ENCODE measurements at places on chromosomes 3 and 15.

- DNase-seq = no peak
These were observed 106.2 kb downstream of the IQSEC1 start for GRCh38 chr3:12966847-12967605.

GRCh38 chr3:33883538-33883950 is 85.1 kb downstream of the PDCD6IP start:
- DNase-seq = peak; percentile 7

DNA sequence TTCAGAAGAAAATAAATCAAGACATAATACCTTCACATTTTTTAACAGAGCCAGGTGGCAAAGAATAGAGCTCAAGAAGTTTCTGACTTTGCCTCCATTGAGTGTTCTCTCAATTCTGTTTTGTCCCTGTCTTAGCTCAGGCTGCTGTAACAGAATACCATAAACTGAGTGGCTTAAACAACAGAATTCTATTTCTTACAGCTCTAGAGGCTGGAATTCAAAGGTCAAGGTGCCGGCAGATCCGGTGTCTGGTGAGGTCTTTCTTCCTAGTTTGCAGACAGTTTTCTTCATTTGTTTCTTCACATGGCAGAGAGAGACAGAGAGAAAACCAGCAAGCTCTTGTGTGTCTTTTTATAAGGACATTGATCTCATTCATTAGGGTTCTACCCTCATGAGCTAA is 25.6 kb downstream of the IQCH start:
- no peak for DNase-seq

GRCh38 chr3:71201939-71202338 is 381.6 kb downstream of the FOXP1 start:
- no peak for DNase-seq

DNA sequence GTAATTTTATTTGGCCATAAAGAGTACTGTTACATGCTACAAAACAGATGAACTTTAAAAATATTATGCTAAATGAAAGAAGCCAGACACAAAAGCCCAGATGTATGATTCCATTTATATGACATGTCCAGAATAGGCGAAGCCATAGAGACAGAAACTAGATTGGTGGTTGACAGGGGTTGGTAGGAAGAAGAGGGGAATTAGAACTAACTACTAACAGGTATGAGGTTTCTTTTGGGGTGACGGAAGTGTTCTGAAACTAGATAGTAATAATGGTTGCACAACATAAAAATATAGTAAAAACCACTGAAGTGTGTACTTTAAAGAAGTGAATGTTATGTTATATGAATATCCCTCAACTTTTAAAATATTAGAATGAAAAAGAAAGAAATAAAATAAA is 66.1 kb downstream of the GBE1 start:
- no peak for DNase-seq

DNA sequence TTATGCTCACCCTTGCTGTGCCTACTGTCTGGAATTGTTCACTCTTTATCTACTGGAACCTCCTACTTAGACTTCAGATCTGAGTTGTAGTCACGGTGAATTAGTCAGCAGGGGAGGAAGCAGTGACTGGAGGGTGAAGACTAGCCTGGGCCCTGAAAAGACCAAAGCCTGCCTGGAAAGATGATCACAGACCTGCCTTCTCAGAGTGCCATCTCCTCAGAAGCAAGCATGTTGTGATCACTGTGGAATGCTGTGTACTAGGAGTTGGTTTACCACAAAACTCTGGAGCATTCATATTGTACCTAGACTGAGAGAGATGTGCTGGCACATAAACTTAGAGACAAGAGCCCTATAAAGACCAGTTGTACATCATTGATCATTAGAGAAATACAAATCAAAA is 100.7 kb upstream of the SCN10A start:
- DNase-seq = no peak

DNA sequence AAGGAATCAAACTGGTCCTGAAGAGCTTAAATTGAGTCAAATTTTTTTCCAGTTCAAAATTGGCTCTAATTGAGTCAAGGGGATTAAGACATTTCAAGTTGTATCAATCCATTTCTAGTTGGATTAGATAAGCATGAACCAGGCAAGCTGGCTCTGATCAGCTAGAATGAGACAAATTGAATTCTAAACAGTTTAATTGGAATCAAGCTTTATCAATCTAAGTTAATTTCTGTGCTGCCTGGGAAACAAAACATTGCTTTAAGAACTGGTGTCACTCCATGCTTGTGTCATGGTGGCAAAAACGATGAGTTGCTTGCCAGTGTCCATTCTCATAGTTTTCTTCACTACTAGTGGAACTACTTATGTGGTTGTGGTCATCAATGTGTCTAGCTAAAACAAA is 116.8 kb downstream of the TGFBR2 start:
- DNase-seq = no peak

DNA sequence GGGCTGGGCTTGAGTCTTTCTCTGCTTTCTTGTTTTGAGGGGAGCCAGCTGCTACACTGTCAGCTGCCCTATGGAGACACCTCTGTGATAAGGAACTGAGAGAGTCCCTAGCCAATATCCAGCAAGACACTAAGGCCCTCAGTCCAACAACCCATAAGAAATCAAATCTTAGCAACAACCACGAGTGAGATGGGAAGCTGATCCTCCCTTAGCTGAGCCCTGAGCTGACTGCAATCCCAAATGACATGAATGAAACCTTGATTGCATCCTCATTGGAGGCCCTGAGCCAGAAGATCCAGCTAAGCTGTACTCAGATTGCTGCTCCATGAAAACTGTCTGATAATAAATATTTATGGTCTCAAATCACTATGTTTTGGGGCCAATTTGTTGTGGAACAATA is 302.1 kb upstream of the MME start:
- DNase-seq = no peak

- no peak for DNase-seq
These were observed 764.2 kb upstream of the ARRDC4 start for GRCh38 chr15:97196048-97197014.

DNA sequence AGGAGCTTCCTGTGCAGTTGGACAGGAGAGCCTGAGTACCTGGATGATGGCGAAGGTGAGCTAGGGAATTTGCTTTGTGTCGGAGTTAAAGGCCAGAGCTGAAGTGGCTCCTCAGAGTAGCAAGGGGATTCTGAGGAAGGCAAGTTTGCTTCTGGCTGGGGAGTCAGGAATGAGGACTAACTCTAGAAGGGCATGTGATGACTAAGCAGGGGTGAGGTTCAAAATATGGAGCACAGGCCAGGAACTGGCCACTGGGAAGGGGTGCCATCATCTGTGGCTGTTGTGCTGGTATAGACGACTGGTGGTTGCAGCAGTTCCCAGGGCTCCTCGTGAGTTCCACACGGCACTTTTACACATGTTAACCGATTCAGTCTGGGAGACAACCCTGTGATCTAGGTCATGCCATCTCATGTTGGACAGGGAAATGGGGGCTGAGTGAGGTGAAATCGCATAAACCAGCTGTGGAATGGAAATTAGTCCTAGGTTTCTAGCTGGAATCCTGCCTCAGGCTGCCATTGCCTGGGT is 100.8 kb downstream of the EEFSEC start:
- DNase-seq = no peak

DNA sequence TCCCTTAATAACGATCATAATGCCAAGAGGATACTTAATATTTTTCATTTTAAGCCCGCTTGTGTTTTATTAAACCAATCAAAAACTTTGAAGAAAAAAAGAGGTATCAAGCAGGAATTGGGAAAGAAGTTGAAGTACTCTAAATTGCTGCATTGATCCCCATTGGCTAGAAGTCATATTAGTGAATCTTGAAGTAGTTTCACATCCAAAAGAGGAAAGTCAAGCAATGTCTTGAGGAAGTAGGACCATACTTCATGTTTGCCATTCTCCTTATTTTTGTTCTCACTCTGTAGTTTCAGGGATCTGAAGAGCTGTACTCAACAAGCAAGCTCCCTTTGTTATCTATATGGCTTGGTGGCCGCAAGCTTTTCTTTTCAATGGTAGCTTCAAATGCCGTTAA is 2.2 kb downstream of the SCAANT1 start:
- no peak for DNase-seq

DNA sequence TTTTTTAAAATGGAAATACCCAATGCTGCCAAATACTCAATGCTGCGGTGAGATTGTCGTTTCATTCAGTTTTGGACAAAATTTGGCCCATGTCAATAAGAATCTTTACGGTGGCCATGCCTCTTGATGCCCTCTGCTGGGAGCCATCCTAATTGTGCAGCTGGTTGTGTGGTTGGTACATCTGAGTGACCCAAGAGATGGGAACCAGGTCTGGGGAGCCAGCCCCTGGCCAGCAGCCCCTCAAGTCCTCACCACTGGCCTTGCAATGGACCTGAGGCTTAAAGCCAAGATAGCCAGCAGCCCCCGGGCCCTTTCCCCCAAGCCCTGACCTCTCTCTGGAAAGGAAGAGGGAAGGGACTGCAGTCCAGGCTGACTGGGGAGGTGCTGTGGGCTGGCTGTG is 36.4 kb upstream of the ESYT3 start:
- no peak for DNase-seq

DNA sequence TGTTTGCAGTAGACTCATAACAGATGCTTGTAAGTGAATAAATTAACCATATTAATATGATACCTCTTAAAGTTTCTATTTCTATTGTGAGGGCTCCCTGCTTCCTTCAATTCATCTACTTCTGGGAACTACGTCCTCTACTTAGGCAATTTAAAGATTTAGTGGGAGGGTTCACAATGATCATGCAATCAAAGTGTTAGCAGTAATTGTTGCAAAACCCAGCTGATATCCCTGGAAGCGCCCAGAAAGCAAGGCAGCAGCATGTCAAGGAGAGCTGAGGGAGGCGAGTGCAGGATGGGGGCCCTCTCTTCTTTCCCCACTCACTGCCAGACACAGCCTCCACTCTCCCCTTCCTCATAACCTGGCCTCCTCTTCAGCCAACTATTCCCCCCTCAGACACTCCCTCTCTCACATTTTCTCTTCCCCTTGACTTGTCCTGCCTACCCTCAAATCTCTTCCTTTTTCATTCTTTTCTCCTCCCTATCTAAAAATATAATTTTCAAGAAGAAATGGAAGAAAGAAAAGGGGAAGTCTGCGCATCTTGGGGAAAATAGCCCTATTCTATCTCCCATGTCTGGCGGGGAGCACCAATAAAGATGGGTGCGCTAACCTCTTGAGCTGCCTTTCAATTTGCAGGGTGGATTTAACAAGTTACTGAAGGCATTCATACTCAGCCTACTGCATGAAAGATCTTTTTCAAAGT is 6.6 kb downstream of the TMEM212 start:
- DNase-seq = no peak

DNA sequence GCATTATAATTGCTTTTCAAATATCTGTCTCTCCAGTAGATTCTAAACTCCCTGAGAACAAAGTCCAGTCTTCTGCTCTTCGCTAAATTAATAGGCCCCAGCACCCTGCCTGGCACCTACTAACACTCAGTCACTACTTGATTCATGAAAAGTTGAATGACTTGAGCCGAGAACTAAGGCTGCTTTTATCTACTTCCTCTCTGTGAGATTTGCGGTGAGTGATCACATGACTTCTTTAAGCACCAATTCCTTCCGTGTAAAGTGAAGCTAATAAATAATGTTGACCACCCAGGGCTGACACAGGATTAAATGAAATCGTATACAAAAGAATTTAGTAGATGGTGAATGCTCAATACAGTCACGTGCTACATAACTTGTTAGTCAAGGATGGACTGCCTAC is 44.6 kb upstream of the PGPEP1L start:
- DNase-seq = no peak

DNA sequence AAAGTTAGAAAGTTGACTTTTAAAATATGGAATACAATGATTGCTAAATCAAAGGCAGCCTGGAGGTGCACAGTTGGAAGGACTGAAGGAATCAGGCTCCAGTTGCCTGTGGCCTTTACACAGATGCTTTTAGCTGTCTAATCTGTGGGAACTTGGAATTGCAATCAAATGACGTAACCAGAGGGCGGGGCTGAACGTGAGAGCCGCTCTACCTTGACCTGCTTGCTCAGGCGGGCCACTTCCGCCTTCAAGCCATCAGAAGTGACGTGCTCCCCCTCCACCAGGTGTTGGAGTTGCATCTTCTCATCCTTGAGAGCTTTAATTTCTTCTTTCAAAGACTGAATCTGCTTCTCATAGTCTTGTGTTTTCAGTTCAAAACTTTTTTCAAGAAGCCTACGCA is 37.7 kb upstream of the GNB5 start:
- no peak for DNase-seq

- no peak for DNase-seq
These were observed 214.7 kb upstream of the NECTIN3 start for GRCh38 chr3:110856916-110857315.

DNA sequence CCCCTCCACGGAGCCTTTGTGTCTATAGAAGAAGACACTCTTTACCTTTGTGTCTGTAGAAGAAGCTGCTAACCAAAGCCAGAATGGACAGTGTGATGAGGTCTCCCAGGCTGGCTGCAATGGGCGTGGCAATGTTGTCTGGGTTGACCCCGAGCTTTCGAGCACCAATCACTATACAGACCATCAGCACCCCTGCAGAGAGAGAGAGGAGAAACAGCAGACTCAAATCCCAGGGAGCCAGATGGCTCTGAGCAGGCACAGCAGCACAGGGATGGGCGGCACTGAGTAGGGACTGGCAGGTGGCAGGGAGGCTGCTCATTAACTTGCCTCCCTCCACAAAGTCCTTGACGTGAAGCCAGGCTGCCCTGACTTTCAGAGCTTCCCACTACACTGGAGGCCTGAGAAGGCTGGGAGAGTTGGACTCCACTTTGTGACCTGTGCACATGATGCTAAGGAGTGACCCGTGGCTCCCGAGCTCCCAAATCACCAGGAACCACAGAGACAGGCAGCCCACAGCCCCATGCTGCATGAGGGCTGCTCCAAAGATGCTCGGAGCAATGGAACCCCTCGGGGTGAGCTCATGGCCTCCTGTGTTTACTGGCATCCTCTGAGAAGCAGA is 53.9 kb downstream of the ROPN1B start:
- no peak for DNase-seq

GRCh38 chr3:129565902-129566301 is 22.9 kb downstream of the H1-8 start:
- DNase-seq = no peak

DNA sequence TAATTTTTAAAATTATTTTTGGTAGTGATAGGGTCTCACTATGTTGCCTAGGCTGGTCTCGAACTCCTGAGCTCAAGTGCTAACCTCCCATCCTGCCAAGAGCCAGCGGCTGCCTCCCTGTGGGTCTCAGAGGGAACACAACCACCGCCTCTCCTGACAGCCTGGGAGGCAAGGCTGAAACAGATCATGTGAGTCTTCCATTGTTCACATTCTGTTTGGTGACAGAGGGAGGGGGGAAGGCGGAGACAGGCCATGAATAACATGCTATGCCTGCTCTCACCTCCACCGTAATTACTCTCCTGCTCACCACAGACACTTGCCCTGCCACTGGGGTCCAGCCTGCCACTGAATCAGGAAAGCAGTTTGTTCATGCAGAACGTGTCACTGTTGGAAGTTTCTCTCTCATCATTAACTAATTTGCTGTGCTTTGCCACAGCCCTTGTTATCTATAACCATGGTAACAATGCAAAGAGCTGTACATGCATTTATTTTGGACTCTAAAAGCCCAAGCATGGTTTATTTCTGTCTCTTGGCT is 78.4 kb upstream of the RASGRF1 start:
- DNase-seq = peak; percentile 33

- no peak for DNase-seq
These were observed 53.1 kb downstream of the TGFBR2 start for GRCh38 chr3:30659270-30660130.

GRCh38 chr3:58994746-58995330 is 55.0 kb downstream of the CFAP20DC start:
- DNase-seq = peak; percentile 77
